ENCODE measurements at places on chromosomes 1 and 21.

DNA sequence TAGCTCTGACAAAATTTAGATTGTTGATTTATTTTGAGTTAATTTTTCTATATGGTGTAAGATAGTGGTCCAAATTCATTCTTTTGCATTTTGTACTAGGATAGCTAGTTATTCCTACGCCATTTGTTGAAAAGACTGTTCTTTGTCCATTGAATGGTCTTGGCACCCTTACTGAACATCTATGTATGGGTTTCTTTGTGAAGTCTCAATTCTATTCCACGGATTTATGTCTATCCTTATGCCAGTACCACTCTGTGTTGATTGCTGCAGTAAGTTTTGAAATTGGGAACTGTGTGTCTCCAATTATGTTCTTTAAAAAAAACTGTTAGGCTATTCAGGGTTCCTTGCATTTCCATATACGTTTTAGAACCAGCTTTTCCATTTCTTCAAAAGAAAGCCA, 145.7 kb downstream of the ZNF644 start:
- no peak for DNase-seq

- no peak for DNase-seq
These were observed 46.6 kb downstream of the S1PR1 start for GRCh38 chr1:101283443-101283842.

GRCh38 chr1:198465201-198466144, 75.0 kb downstream of the ATP6V1G3 start:
- DNase-seq: peak; percentile 59

- DNase-seq: no peak
These were observed 273.8 kb upstream of the USP25 start for GRCh38 chr21:15455819-15456462.

GRCh38 chr1:153608742-153609584, 4.0 kb downstream of the S100A16 start:
- peak; percentile 89 for DNase-seq

Measured in fibroblast of villous mesenchyme (primary cell).